ENCODE measurements at places on chromosomes 7 and 10.

- DNase-seq, result no peak
Observed at GRCh38 chr10:5694573-5694972, 9.9 kb downstream of the TASOR2 start.

DNA sequence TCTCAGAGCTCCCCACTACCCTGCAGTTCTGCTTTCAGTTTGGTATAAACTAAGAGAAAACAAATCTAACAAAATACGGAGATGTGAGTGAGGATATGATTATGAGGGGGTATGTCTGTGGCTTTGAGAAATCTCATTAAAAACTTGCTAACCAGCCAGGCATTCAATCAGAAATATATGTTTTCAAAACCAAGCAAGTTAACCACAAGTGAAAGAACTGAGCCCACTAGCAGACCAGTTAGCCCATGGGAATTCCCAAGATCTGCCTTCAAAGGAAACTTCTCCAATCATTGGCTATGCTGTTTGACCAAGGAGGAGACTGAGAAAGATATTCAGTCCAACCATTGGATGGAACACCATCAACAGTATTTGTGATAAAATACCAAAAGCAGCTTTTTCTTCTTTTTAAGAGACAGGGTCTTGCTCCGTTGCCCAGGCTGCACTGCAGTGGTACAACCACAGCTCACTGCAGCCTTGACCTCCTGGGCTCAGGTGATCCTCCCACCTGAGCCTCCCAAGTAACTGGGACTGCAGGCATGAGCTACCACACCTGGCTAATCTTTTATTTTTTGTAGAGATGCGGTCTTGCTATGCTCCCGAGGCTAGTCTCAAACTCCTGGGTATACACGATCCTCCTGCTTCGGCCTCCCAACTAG is 41.2 kb downstream of the FGFR2 start:
- DNase-seq, result no peak

DNA sequence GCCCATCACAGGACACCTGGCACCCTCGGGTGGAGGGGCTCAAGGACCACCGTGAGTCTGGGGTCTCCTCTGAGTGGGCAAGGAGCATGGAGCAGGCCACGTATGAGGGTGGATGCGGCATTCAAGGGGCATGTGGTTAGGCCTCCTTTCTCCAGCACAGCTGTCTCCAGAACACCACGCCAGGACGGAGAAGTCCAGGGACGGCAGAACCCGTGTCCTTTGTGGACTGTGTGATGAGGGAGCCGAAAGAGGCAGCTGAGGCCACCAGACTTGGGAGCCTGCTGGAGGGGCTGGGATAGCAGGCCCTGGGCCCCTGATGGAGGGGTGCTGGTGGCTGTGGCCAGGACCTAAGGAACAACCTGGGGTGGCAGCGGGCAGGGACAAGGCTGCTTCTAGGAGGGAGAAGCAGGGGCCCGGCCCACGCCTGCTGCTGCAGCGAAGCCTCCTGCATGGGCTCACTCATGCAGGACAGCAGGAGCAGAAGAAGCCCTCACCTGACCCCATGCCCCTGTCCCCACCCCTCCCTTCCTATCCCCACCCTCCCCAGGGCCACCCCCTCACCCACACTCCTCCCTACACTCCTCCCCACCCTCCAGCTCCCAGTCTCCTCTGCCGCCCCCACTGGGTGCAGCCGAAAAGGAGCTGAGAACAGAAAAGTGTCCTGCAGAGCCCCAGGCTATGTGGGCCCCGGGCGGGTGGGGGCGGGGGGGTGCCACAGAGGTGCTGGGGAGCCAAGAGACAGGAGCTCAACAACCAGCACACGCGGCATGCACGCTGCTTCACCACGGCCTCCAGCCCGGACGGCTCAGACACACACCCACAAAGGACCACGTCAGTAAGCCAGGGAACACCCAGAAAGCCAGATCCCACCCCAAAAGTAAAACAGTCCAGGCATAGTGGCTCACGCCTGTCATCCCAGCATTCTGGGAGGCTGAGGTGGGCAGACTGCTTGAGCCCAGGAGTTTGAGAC is 29.7 kb downstream of the ZFAND2A start:
- no peak for DNase-seq

DNA sequence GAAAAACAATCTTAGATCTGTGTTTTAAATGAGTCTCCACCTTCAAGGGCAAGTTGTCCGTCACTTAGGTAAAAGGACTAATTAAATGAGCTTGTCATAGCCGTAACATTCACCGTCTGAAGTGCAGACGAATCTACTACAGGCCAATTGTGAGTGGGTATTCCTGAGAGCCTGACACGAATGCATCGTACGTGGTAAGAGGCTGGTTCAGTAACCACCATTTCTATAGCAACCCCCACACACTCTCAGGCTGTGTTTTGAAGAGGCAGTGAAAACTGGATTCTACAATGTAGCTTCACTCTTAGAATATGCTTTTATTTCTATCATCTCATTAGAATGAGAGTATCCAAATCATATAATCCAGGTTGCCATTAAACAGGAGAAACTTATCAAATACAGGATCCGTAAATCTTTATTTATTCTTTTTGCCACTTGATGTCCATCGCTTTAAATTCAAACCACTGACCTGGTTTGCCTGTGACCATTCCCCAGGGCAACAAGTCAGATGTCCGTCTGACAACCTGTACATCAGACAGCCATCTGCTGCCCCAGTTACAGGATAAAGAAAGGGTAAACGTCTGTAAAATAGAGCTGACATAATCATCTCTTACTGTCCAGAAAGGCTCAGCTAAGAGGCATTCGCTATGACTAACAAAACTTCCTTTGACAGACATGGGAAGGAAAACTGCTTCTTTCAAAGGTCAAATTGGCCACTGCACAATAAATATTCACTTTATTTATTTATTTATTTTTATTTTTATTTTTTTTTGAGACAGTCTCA is 70.3 kb upstream of the NMT2 start:
- no peak for DNase-seq

GRCh38 chr10:120465138-120465537 is 8.1 kb downstream of the PLPP4 start:
- no peak for DNase-seq

- DNase-seq, result no peak
Observed at GRCh38 chr7:94414980-94415379, 20.3 kb downstream of the COL1A2 start.

GRCh38 chr10:132698761-132699391 is 87.1 kb downstream of the NKX6-2 start:
- DNase-seq, result no peak

DNA sequence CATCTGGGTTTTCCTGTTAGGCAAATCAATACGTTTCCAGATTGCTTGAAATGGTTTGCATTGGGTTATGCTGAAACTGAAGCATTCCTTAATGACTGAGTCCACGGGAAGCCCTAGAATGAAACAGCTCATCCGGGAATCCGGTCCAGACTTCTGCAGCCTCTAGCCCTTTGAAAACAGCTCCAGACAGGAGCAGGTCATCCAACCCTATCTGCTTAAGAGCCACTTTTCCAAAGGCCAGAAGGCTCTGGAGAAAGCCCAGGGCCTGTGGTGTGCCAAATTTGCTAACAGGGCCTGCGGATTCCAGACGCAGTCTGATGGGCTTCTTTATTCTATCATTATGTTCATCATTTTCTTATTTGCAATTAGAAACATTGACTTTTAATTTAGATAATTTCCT is 265.4 kb downstream of the SKIDA1 start:
- DNase-seq, result no peak

DNA sequence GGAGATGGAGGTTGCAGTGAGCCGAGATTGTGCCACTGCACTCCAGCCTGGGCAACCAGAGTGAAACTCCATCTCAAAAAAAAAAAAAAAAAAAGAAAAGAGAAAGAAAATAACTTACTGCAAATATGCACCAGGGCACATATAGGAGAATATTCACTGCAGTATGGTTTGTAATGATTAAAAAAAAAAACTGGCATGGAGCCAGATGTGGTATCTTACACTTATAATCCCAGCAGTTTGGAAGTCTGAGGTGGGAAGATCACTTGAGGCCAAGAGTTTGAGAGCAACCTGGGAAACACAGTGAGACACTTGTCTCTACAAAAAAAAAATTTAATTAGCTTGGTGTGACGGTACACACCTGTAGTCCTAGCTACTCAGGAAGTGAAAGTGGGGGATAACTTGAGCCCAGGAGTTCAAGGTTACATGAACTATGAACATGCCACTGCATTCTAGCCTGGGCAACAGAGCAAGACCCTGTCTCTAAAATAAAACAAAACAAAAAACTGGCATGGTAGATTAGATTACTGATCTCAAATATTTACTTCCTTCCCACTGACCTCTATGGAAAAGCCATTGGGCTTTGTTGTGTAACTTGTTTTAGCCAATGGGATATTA is 85.6 kb downstream of the MICU1 start:
- no peak for DNase-seq

DNA sequence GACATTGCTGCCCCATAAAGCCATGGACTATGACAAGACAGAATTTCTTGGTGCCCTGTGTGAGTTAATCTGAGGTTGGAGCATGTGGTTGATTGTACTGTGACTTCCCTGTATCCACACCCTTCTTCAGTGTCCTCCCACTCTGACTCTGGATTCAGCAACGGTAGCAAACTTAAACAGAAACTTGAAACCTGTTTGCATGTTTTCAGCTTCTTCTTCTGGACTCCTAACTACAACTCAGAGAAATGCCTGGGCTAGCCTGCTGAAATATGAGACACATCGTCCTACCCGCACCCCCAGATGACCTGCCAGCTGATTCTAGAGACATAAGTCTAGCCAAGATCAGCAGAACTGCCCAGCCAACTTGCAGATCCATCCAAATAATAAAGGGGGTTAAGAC is 78.4 kb downstream of the IPMK start:
- DNase-seq, result no peak

DNA sequence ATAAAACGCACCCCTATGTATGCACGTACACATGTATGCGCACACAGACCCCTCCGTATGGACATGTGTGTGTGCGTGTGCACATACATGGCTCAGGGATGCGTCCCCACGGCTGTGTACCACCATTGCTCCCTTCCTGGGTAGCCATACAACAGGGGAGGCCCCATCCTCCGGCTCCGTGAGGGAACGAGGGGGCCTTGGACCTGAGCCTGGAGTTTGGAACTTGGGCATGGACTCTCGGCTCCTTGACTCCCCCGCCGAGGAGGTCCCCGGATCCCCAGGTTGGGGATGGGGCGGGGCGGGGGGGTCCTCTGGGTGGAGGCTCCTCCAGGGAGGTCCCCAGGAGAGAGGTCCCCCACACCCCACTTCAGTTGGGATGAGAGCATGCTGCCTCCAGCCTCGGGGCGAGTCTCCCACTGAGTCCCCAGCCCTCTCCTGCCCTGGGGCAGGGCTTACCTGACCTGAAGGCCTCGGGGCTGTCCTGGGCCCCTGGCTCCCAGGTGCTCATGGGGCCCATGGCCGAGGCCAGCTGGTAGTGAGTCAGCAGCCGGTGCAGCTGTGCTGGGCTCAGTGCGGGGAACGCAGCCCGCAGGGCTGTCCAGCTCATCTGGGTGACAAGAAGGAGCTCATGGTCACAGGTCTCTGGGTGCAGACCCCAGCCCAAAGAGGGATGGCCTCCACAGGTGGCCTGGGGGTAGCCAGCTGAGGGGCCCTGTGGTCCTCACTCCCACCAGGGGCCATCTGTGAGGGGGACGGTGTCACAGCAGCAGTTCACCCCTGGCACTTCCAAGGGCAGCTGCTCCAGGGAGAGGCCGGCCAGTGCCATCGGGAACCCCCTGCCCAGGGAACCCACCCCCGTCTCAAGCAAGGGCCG is 29.9 kb downstream of the AP5Z1 start:
- no peak for DNase-seq

GRCh38 chr10:91689731-91690168 is 56.9 kb upstream of the PPP1R3C start:
- no peak for DNase-seq

DNA sequence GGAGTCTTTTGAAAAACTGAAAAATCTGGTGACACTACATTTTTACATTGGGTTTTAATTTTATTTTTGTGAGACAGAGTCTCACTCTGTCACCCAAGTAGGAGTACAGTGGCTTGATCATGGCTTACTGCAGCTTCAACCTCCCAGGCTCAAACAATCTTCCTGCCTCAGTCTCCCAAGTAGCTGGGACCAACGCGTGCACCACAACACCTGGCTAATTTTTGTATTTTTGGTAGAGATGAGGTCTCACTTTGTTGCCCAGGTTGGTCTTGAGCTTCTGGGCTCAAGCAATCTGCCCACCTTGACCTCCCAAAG is 11.5 kb downstream of the MPLKIP start:
- DNase-seq, result no peak

DNA sequence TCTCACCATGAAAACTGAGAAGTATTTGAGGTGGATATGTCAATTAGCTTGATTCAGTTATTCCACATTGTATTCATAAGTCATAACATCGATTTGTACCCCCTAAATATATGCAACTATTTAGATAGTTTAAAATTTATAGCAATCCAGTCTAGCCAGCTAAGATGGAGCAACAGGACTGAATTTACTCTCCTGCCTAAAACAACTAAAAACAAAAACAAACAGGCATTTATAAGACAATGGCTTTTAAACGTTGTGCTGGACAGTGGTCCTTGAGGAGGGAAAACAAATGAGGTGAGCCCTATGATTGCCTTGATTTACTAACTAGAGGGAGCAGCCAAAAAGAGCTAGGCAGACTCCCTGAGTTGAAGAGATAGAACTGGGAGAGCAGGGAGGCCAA is 814 bp upstream of the GPAM start:
- DNase-seq, result no peak

DNA sequence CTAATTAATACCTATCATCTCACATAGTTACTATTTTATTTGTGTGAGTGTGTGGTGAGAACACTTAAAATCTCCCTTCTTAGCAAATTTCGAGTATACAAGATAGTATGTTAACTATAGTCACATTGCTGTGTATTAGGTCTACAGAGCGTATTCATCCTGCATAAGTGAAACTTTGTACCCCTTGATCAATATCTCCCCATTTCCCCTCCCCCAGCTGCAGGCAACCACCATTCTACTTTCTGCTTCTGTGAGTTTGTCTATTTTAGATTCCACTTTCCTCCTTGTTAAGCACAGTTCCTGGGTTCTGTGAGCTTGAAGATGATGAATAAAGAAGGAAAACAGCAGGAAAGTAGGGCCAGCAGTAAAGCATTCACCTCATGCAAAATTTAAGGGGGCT is 42.4 kb downstream of the MRPS33 start:
- DNase-seq, result no peak

DNA sequence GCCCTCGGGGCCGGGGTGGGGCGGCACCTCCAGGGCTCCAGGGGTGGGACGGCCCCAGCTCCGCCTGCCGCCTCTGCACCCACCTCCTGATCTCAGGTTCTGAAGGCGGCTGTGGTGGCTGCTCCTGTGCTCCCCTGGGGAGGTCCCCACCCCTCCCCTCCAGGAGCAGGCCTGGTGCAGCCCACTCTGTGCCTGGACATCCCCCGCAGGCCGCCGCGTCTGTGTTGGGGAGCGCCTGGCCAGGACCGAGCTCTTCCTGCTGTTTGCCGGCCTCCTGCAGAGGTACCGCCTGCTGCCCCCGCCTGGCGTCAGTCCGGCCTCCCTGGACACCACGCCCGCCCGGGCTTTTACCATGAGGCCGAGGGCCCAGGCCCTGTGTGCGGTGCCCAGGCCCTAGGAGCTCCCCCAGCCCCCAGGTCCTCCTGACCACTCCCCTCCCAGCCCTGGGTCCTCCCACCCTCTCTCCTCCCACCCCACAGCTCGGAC is 5.5 kb downstream of the CYP2W1 start:
- DNase-seq, result peak; percentile 72
